ENCODE measurements at places on chromosomes 7 and 10.

- no peak for ATAC-seq
These were observed 35.0 kb downstream of the ENTPD1 start for GRCh38 chr10:95790982-95791381.

GRCh38 chr7:73364006-73364728 lies 36.2 kb downstream of the FKBP6 start:
- ATAC-seq, result no peak

- ATAC-seq, result no peak
These were observed 621.5 kb upstream of the MKI67 start for GRCh38 chr10:128747582-128748346.

GRCh38 chr10:51707821-51708424 lies 8.5 kb upstream of the CSTF2T start:
- ATAC-seq, result no peak

DNA sequence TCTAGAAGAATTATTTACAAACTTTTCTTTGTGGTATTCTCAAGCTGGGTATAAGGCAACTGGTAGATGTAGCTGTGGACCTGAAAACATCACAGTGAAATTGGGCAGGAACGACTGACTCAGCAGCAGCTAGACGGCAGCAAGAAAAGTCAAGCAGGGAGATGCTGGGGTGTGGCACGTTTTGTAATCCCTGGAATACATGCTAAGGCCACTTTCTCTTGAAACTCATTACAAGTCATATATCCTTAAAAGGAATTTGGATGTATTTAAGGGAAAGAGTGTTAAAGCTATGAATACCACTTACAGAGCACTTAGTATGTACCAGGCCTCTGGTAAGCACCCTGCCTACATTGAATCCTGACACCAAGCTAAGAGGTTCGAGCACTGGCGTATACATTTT lies 17.4 kb downstream of the BEND7 start:
- no peak for ATAC-seq

- ATAC-seq, result no peak
These were observed 89.7 kb upstream of the ZPBP start for GRCh38 chr7:50182759-50183158.

DNA sequence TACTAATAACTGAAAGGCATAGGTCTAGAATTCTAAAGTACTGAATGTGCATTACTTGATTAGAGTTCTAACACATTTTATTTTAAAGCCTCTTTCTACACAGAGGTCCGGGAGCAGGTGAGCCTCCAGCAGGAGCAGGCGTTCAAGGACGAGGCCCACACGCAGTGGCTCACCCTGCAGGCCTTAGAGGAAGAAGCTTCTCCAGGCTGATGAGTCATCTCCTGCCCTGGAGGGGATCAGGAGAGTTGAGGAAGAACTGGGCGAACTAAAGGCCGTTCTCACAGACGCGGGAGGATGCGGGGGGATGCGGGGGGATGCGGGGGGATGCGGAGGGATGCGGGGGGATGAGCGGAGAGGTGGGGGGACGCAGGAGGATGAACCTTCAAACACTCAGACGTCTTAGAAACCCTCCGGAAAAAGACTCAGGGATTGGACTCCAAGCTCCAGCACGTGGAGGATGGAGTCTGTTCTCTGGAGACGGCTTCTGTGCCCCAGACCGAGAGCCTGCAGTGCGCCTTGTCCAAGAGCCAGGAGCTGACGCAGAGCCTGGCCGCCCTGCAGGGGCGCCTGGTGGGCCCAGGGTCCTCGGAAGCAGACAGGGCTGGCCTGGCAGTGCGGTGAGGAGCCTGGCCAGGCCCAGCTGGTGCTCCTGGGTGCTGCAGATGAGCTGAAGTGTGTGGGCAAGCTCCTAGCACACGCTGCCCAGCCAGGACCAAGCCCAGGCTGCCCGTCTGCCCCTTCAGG lies 433.7 kb upstream of the TPK1 start:
- ATAC-seq, result no peak
